Transverse colon (tissue), 4 donors: ENCODE measurements at places on chromosomes 11 and 22. TPM values are rescaled to one million over a fixed set of nuclear protein-coding genes. Genes with fewer than 3 reads are reported as not detected.

The OR52N5 gene
- total RNA-seq, result not detected

The CDHR5 gene
- total RNA-seq, result 386 TPM

The HTR3B gene
- not detected for total RNA-seq

The PRRG4 gene
- 9.4 TPM for total RNA-seq

The NPAS4 gene
- not detected for total RNA-seq

The SAA2 gene
- 4.4 TPM for total RNA-seq

The RCN1 gene
- total RNA-seq, result 32.4 TPM

The PGM2L1 gene
- 2.6 TPM for total RNA-seq

The PKDREJ gene
- total RNA-seq, result 0.27 TPM

The TSPAN18 gene
- 2.6 TPM for total RNA-seq

The SLC22A12 gene
- total RNA-seq, result not detected

The MRPL23 gene
- 157 TPM for total RNA-seq

The PAMR1 gene
- total RNA-seq, result 13.1 TPM

The NCAM1 gene
- total RNA-seq, result 12.0 TPM

The CCDC87 gene
- 0.96 TPM for total RNA-seq

The TP53I11 gene
- 90.0 TPM for total RNA-seq
